GM12891 (cell line): ENCODE measurements at places on chromosomes 7 and 10.

GRCh38 chr7:141145630-141145982, 71.7 kb downstream of the TMEM178B start:
- DNase-seq = no peak

DNA sequence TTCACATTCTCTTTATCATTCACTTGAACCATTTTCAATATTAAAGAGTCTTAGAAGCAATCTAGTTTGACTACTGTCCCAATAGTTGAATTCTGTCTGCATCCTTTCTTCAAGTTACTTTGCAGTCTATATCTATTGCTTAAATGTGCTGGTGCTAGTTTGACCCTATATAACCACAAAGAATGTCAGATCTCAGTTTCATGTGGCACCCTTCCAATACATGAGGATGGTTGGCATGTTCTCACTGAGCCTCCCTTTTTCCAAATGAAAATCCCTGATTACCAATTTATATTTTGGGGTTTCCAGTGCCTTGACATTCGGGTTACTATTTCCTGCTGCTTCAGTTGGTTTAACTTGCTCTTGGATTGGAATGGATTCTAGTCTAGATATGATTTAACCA, 292.7 kb downstream of the EXOC4 start:
- no peak for DNase-seq

DNA sequence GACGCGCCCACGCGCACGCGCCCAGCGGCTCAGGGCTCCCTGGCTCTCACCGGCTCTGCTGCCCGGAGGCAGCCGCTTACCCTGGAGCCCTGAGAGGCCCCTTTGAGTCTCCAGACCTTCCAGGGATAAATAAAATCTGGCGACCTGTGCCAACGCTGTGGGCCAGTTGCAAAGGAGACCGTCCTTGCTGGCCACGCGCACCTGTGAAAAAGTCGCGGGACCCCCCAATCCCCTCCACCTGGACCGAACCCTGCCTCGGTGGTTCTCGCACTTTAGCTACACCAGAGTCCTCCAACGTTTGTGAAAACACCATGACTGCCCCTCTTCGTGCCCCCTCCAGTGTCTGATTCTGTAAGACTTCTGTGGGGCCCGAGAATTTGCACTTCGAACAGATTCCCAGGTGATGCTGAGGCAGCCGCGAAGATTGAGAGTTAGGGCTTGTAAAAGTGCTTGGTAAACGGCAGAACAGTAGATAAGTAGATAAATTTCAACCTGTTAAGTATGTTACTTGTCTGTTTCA, 102.4 kb upstream of the SVIL start:
- DNase-seq = no peak

- DNase-seq = no peak
Measured at GRCh38 chr10:73339436-73339835, 19.2 kb downstream of the CFAP70 start.

DNA sequence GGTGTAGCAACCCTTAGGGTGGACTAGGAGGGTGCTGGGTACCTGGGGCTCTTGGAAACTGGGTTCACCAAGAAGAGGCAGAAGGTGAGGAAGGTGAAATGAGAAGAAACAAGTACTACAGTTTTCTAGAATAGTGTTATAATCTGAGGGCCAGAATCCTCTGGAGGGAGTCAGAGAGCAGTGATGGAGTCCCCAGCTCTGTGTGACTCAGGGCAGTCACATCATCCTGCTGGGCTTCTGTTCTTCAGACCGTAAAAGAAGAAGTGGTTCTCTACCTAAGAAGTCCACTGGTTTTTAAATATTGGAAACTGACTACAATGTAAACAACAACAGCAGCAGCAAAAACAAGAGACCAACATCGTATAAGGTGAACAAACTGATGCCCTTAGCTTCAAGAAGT, 197.3 kb downstream of the PRPF18 start:
- DNase-seq = no peak

GRCh38 chr10:44874166-44874565, 37.0 kb upstream of the TMEM72 start:
- no peak for DNase-seq

- no peak for DNase-seq
Measured at GRCh38 chr7:18109762-18110161, 82.1 kb upstream of the PRPS1L1 start.

DNA sequence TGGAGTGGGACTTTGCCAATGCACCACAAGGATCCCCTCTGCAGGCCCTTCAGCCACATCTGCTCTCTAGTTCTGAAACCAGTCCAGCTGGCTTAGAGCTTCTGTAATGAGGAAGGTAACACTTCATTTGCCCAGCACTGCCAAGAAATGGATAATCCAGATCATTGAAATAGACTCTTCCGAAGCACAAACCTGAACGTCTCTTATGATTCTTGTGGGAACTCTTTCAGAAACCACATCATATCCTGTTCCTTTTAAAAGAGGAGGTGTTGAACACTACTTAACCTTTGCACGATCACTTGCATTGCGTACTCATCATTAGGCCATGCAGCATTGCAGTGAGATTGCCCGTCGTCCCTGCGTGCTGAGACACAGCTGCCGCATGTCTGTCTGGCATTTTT, 25.8 kb upstream of the PLPP4 start:
- no peak for DNase-seq

GRCh38 chr7:76048668-76048988, 722 bp downstream of the MDH2 start:
- peak; percentile 62 for DNase-seq

GRCh38 chr10:63692220-63692896, 171.2 kb downstream of the REEP3 start:
- no peak for DNase-seq

GRCh38 chr10:77081481-77081891, 556.1 kb downstream of the KCNMA1 start:
- DNase-seq = no peak

- DNase-seq = no peak
Measured at GRCh38 chr7:106668861-106669524, 8.0 kb upstream of the CCDC71L start.
